ENCODE measurements at places on chromosomes 2 and 18.

- DNase-seq, result peak; percentile 83
Observed at GRCh38 chr2:151771599-151772358, 37.5 kb upstream of the NEB start.

- no peak for DNase-seq
Observed at GRCh38 chr2:204530464-204530805, 14.8 kb upstream of the PARD3B start.

DNA sequence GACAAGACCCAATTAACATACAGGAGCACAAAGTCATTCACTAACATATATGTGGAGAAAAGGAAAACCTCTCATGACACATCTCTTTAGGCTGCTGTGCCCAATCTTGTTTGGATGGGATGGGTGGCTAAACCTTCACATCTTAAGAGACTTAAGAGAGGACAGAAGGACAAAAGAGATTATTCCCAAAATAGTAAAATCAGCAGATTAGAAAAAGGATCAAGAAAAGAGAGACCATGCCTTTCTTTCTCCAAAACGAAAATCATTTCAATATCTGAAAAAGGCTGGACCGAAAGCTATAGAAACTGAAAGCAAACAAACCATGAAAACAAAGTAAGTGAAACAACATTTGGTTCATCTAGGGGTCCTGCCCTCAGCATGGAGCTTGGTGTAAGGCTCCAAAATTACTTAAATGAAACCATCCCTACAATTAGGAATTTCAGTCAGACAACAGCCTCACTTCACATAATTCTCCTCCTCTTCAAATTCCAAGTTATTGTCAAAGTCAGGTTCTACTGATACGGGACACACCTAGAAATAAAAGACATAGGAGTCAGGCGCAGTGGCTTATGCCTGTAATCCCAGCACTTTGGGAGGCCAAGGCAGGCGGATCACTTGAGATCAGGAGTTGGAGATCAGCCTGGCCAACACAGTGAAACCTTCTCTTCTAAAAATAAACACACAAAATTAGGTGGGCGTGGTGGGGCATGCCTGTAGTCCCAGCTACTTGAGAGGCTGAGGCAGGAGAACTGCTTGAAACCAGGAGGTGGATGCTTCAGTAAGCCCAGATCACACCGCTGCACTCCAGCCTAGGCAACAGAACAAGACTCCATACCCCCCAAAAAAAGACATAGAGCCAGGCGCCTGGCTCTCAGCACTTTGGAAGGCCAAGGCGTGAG lies 5.2 kb downstream of the STARD7 start:
- DNase-seq, result peak; percentile 14

GRCh38 chr2:226873826-226874225 lies 38.0 kb downstream of the RHBDD1 start:
- DNase-seq, result no peak

DNA sequence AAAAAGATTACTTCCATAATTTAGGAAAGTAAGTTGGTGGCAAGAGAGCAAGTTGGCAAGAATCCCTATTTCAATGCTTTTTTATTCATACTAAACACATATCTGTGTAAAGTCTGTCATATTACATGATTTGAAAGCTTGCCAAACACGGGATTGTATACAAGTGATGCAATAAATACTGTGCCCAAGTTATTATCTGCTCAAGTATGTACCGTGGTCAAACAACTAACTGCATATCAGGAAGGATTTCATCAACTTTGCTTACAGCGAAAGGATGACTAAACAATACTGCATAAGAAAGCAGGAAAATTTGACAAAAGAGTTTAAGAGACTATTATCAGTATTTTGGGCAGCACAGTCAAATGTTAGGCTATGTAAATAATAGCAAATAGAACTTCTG lies 69.6 kb upstream of the SCN1A start:
- no peak for DNase-seq

Measured in germinal center (tissue), 1 donor.